ENCODE measurements at places on chromosomes 5 and 9.

DNA sequence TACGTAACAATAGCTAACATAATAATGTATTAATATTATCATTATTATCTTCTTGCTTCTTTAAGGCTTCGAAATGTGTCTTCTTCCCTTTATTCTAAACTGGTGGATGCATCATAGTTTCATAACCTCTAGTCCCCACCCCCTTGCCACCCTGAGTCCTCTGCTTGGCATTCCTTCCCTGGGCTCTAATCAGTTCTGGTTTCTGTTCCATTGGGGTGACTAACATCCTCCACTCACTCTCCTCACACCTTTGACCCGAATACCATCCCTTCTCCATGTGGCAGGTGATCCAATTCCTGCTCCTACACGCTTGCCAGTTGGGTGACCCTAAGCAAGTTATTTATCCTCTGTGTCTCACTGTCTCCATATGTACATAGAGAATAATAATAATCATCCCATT lies 286.1 kb downstream of the TRPM3 start:
- DNase-seq = no peak

GRCh38 chr9:113581865-113582697 lies 118.6 kb downstream of the RGS3 start:
- peak; percentile 74 for DNase-seq

DNA sequence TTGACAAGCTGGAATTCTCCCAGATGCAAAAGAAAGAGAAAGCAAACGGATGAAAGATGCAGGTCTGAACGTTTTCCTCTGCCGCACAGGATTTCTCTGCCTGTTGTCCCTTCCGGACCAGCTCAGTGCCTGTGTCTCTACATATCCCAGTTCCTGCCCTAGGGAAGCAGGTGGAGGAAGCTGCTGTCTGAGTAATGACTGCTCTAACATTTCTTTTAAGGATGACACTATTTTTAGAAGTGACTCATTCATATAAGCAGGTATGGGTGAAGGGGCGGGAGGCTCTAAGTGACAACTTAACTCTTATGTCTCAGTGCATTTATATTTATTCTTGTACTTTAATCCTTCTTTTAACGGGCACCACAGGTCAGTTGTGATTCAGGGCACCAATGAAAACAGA lies 128.8 kb downstream of the SLC24A2 start:
- no peak for DNase-seq

GRCh38 chr5:322942-323879 lies 1.7 kb downstream of the AHRR start:
- DNase-seq = no peak

- DNase-seq = no peak
Observed at GRCh38 chr5:136590581-136590980, 225.2 kb upstream of the TRPC7 start.

DNA sequence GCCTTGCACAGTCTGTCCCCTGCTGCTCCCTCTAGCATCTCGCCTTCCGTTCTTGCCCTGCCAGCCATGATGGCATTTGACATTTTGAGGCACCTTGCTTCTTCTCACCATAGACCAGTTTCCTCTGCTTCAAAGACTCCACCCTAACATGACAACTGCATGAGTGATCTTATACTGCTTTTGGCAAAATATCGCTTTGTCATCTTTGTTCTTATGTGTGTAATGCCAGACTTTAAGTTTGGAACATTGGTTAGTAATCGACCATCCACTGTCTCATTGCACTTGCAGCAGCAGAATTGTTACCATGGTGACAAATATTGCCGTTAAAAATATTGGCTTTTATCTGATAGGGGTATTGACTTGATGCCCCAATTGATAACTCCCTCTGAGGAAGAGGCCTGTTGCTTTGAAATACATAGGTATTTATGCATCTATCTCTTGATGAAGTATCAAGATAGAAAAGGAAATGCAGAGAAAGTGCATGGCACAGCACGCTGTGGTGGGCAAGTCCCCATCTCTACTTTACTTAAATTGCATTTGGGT lies 6.8 kb downstream of the GARIN3 start:
- DNase-seq = no peak

DNA sequence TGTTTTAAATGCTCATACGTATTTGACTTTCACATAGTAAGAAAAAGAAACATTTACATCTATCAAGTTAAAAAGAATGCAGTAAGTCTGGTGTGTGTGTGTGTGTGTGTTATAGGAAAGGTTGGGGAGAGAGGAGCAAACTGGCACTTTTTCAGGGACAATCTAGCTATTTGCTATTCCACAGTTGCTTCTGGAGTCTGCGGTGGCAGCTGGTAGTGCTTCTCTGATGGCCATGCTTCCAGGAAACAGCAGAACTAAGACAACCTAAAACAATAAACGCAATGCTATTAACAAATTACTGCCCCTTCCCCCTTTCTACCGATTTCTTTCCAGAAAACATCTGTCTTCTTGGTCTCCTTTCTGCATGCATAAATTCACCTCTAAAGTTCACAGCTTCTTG lies 70.0 kb upstream of the CDH10 start:
- no peak for DNase-seq

DNA sequence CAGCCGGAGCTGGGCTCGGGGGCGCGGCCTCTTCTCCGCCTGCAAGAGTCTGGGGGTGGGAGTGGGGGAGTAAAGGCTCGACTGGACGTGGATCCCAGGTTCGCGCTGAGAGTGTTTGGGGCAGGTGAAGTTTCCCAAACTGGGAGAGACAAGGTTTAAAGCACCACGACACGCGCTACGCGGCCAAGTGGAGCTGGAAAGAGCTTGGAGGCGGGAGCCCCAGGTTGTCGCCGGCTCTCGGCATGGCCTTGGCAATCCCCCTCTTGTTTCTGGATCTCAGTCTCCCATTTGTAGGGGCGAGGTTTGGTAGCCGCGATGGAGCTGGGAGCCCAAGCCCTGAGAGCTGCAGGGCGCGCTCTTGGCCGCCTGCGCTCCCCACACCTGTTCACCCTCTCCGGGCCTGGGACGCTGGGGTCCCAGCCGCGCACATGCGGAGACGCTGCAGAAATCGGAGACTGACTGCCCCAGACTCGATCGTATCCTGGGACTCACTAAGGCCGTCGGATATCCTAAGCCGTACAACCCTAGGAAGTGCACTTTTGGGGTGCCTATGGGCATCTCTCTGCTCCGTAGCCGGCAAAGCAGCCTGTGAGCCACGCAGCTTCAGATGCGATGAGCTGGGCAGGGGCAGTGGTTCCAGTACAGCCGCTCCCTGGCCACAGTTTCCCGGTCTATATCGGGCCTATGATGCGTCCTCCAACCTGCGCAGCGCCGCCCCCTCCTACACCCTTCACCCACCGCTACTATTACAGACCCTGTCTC lies 937 bp downstream of the TMOD1 start:
- DNase-seq = no peak

DNA sequence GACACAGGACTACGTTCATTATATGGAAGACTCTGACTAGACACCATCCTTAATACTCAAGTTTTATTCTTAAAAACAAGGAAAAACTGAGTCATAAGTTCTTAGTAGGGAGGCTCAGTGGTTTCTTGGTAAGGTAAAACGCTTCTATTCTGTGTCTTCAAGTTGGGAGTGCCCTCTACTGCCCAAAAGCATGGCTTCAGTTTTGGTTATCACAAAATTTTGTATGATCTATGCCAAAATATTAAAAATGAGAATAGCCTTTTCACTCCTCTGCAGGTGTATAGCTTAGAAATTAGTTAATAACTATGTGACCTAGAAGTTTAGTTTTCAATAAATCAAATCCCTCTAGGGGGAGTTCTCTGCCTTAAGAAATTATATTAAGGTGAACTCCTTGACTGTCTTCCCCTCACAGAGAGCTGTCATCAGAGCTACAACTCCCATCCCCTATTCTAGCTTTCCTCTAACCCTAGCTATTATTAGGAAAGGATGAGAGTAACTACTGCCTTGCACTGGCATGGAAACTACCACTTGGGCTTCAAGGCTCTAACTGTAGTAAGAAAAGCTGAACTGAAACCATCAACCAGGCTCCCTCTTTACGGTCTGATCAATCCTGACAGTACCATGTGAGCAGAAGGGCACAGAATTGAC lies 189.7 kb downstream of the GNAQ start:
- no peak for DNase-seq

- no peak for DNase-seq
Observed at GRCh38 chr5:33332804-33333203, 108.0 kb upstream of the TARS1 start.

GRCh38 chr5:52554293-52554692 lies 233.4 kb upstream of the ITGA1 start:
- DNase-seq = no peak

- DNase-seq = no peak
Observed at GRCh38 chr5:73137563-73138530, 17.5 kb downstream of the TMEM171 start.

- DNase-seq = no peak
Observed at GRCh38 chr9:112006361-112007020, 109.9 kb downstream of the UGCG start.

- DNase-seq = no peak
Observed at GRCh38 chr5:62502456-62503101, 76.0 kb upstream of the LRRC70 start.

GRCh38 chr9:8183618-8184017 lies 384.0 kb upstream of the DMAC1 start:
- no peak for DNase-seq

DNA sequence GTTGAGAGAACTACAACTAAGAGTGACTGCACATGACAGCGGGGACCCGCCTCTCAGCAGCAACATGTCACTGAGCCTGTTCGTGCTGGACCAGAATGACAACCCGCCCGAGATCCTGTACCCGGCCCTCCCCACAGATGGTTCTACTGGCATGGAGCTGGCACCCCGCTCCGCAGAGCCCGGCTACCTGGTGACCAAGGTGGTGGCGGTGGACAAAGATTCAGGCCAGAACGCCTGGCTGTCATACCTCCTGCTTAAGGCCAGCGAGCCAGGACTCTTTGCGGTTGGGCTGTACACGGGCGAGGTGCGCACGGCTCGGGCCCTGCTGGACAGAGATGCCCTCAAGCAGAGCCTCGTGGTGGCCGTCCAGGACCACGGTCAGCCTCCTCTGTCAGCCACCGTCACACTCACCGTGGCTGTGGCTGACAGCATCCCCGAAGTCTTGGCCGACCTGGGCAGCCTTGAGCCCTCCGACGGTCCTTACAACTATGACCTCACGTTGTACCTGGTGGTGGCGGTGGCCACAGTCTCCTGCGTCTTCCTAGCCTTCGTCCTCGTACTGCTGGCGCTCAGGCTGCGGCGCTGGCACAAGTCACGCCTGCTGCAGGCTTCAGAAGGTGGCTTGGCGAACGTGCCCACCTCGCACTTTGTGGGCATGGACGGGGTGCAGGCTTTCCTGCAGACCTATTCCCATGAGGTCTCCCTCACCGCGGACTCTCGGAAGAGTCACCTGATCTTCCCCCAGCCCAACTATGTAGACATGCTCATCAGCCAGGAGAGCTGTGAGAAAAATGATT lies 2.1 kb downstream of the PCDHGA7 start:
- no peak for DNase-seq

DNA sequence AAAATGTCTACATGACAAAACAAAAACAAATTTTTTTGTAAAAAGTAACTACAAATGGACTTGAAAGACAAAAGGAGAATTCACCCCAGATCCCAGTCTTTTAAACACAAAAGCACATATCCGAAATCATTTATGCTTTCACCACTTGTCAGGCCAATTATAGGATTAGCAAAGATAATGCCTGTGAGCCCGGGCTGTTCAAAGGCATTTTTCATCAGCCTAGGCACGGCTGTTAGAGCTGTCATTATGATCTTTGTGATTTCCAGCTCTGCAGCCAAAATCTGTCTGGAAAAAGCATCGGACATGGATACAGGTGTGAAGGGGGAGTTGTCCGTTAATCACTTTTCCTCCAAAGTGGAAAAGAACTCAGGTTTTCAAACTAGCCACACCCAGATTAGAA lies 23.6 kb upstream of the RAB14 start:
- DNase-seq = no peak

- no peak for DNase-seq
Observed at GRCh38 chr5:124408738-124409453, 337.5 kb downstream of the ZNF608 start.

DNA sequence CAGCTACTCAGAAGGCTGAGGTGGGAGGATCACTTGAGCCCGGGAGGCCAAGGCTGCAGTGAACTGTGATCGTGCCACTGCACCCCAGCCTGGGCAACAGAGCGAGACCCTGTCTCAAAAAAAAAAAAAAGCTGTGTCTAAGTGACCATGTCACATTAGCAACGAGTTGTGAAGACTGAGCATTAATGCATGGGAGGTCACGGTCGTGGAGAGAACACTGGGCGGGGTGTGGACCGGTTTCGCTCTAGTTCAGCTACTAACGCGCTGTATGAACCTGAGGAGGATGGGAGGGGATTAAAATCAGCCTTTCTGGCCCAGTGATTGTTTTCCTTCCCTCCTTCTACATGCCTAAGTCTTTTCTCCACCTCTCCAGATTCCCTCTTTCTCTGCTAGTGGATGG lies 56.7 kb upstream of the CARTPT start:
- no peak for DNase-seq

- DNase-seq = no peak
Observed at GRCh38 chr5:133249593-133249992, 197.8 kb downstream of the HSPA4 start.

- no peak for DNase-seq
Observed at GRCh38 chr5:137199966-137200365, 299.2 kb downstream of the SPOCK1 start.

DNA sequence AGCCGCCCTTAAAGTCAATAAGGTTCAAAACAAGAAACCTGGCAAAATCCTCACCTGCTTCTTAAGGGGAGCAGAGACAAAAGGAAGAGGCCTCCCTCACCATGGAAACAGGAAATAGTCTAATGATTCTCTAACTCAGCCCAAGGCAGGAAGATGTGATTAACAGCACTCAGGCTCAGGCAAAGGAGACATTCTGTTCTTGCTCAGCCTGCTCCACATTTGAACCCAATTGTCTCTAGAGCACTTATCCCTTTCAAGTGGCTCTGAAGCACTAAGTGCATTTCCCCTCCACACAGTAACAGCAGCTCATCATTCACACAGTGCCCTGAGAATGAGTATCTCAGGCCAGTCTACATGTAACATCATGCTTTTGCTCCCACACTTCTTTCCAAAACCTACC lies 72.3 kb downstream of the NIPSNAP3B start:
- DNase-seq = no peak

- no peak for DNase-seq
Observed at GRCh38 chr5:155620821-155621410, 607.4 kb downstream of the KIF4B start.

DNA sequence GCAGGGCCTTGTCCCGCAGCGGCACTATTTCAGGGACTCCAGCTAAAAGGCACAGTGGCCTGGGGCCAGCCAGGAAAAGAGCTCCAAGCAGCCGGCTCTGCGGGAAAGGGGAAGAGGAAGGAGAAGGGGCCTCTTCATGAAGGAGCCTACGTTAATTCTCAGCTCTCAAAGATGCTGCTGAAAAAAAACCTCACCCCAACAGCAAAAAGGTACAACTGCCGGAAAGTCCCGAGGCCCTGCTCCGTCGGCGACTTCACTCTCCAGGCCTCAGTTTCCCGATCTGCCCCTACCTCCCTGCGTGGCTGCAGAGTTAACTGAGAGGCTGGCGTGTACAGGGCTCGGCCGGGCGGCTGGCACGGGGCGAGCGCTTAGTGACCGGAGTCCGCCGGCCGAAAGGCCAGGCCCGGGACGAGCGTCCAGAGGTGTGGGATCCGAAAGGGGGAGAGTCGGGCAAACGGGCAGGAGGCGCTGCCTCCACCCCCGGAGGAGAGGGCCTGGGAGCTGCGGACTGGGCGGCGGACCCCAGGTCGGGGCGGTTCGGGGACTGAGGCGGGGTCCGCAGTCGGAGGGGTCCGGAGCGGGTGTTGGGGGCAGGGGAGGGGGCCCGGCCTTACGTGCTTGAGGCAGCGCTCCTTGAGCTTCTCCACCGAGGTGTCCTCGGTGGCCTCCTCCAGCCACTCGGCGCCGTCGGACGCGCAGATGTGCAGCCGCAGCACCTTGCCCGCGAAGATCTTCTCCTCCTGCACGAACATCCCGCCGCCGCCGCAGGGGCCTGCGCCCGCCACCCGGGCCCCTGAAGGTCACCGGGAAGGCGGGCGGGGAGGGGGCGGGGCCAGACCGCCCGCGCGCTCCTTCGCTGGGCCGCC lies 529 bp downstream of the UBAC1 start:
- DNase-seq = no peak

Measured in stimulated activated CD4-positive, alpha-beta T cell treated with anti-CD3 and anti-CD28 coated beads, Interleukin-4, amount 100 ng/mL, for 48 hours (primary cell).